ENCODE measurements at places on chromosomes 7 and 10. TPM values are rescaled to one million over a fixed set of nuclear protein-coding genes. Genes with fewer than 3 reads are reported as not detected.

DNA sequence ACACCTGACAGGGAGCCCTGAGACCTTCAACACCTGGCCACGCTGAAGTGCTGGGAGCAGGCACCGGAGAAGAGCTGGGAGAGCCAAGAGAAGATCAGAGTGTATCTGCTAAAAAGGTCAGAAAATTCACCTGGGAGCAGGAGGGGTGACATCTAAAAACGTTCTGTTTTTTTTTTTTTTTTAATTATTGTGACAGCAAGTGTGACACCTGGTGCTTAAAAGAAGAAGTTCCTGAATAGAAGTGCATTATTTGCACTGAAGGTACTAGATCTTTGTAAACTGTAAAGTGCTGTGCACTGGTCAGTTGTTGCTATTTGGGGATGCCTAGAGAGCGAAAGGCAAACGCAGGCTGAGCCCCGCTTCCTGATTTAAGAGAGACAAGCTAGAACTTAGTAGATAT is 422.0 kb downstream of the PLXNA4 start:
- no peak overlapping the region for H3K27ac ChIP-seq
- no peak for DNase-seq
- H3K4me3 ChIP-seq, result no peak overlapping the region
- peaks cover 2% of the 10 kb centered on the region for H3K36me3 ChIP-seq

DNA sequence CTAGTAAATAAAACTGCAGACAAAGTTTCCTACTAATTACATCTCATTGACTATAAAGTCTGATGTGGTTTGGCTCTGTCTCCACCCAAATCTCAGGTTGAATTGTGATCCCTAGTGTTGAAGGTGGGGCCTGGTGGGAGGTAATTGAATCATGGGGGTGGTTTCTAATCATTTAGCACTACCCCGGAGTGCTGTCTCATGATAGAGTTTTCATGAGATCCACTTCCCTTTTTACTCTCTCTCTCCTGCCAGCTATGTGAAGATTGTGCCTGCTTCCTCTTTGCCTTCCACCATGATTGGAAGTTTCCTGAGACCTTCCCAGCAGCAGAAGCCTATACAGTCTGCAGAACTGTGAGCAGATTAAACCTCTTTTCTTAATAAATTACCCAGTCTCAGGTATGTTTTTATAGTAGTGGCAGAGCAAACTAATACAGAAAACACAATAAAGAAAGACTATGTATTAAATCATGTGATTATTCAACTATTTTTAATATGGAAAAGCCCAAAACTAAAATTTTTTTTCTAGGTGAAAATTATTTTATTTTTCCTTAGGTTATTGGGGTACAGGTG is 232.1 kb downstream of the FZD1 start:
- H3K27ac ChIP-seq, result no peak overlapping the region
- H3K4me1 ChIP-seq, result no peaks in the 10 kb centered on the region
- no peak for DNase-seq
- no peak overlapping the region for H3K4me3 ChIP-seq
- no peaks in the 10 kb centered on the region for H3K27me3 ChIP-seq

- H3K36me3 ChIP-seq, result peaks cover 20% of the 10 kb centered on the region
- H3K27me3 ChIP-seq, result peaks cover 2% of the 10 kb centered on the region
- H3K4me1 ChIP-seq, result peaks cover 4% of the 10 kb centered on the region
Observed at GRCh38 chr7:77382532-77382931, 33.6 kb downstream of the GSAP start.

DNA sequence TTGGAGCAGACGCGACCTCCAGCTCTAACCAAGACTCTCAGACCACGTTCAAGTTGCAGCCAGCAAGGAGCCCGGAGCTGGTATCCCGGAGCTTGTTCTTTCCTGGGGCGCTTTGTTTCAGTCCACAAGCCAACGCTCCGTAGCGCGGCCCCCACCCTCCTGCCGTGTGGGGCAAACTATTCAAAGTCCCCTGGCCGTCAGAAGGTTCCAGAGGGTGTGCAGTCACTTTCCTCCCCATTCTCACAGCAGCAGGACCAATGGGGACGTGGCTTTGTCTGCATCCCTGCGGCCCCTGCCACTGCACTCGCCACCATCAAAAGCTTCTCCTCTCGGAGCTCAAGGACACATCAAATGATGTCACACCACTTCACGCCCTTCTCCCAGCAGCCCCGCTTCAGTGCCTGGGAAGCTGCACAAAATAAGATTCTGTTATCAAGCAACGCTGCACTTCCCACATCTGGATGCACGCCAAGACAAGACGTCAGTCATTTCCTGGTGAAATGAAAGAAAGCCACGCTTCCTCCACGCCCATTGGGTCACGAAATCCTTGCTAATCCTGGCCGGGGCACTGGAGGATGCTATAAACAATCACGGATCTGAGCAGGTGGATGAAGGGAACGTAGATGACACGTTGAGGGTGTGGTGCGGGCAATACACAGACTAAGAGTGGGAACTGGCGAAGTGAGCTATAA is 348.2 kb downstream of the PTPRN2 start:
- H3K27ac ChIP-seq, result no peak overlapping the region
- no peak overlapping the region for H3K4me3 ChIP-seq
- H3K27me3 ChIP-seq, result no peaks in the 10 kb centered on the region

GRCh38 chr10:17801507-17801906 is 7.6 kb upstream of the MRC1 start:
- H3K36me3 ChIP-seq, result no peaks in the 10 kb centered on the region
- no peak overlapping the region for H3K4me3 ChIP-seq
- no peak for DNase-seq
- H3K27me3 ChIP-seq, result no peaks in the 10 kb centered on the region

Gene OR2A42
- 0.04 TPM for total RNA-seq

Gene FAM25C
- not detected for total RNA-seq

Gene MPP7
- 20.2 TPM for total RNA-seq

Gene GIMAP1
- 19.6 TPM for total RNA-seq

Gene PWWP2B
- total RNA-seq, result 8.1 TPM

DNA sequence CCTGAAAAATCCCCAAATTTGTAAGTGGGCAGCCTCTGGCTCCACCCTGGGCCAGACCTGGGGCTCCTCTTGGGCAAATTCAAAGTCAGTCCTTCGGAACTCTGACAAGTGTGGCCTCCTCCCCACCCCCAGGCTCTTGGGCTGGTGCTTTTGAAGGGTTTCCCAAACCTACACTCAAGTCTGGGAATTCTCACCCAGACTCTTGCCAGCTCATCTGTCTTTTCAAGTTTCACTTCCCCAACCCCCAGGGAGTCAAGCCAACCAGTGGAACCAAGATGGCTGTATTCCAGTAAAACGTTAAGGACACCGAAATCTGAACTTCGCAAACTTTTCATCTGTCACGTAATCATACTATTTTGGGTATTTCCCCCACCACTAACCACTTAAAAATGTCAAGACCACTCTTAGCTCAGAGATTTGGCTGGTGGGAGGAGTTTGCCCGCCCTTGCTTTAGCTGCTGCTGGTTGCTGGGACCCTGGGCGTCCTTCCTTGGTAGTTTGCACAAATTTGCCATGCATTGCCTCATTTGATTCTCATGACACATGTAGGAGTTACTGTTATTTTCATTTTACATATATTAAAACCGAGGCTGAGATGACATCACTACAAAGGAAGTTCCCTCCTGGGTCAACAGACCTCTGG is 1.7 kb upstream of the MYO1G start:
- H3K36me3 ChIP-seq, result peaks cover 82% of the 10 kb centered on the region
- DNase-seq, result peak; percentile 47
- peak overlapping the region; percentile 95 for H3K27ac ChIP-seq
- H3K4me1 ChIP-seq, result peaks cover 77% of the 10 kb centered on the region

- H3K4me3 ChIP-seq, result no peak overlapping the region
- H3K4me1 ChIP-seq, result peaks cover 9% of the 10 kb centered on the region
- no peak for DNase-seq
- H3K27ac ChIP-seq, result no peak overlapping the region
Observed at GRCh38 chr7:157269341-157270059, 67.3 kb upstream of the DNAJB6 start.

DNA sequence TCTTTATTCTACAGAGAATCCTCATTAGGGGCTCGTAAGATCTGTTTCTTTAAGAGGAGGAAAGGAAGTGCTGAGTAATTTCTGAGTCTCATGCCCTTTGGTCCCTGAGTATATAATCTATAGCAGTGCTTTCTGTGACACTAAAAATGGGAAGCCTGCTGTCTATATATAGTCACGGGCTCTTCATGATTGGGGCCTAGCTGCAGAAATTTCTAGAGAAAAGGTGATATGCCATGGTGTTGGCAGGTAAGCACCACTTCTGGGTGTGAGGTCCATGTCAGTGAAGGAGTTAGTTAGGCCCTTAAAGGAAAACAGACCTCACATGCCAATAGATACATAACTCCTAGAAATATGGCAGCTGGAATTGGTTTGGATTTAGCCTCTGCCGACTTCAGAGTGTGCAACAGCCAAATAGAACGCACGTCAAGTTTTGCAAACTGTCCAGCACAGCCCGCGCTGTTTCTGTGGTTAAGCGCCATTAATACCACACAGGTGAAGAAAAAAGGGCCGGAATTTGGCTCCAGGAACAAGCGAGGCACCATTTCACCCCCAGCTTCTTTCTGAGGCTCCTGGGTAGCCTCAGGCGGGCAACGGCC is 123.2 kb downstream of the TACC2 start:
- H3K4me3 ChIP-seq, result no peak overlapping the region
- DNase-seq, result no peak

Gene GAD2
- not detected for total RNA-seq

GRCh38 chr10:124626759-124627380 is 117.3 kb downstream of the FAM53B start:
- H3K4me1 ChIP-seq, result peaks cover 52% of the 10 kb centered on the region
- peak overlapping the region; percentile 80 for H3K27ac ChIP-seq
- H3K27me3 ChIP-seq, result no peaks in the 10 kb centered on the region
- H3K4me3 ChIP-seq, result peak overlapping the region; percentile 15

GRCh38 chr10:110073896-110074295 is 66.1 kb downstream of the ADD3 start:
- DNase-seq, result no peak
- peak overlapping the region; percentile 13 for H3K4me3 ChIP-seq
- no peaks in the 10 kb centered on the region for H3K27me3 ChIP-seq
- peak overlapping the region; percentile 73 for H3K27ac ChIP-seq
- peaks cover 82% of the 10 kb centered on the region for H3K4me1 ChIP-seq

Gene ITGB8
- total RNA-seq, result not detected

- no peak overlapping the region for H3K27ac ChIP-seq
- H3K4me3 ChIP-seq, result no peak overlapping the region
- H3K36me3 ChIP-seq, result no peaks in the 10 kb centered on the region
- no peaks in the 10 kb centered on the region for H3K27me3 ChIP-seq
Observed at GRCh38 chr10:80278480-80278879, 11.0 kb downstream of the MAT1A start.

Gene KNDC1
- total RNA-seq, result 0.07 TPM

GRCh38 chr10:91250341-91250740 is 29.9 kb downstream of the PCGF5 start:
- H3K4me3 ChIP-seq, result no peak overlapping the region
- no peaks in the 10 kb centered on the region for H3K27me3 ChIP-seq
- H3K36me3 ChIP-seq, result peaks cover 44% of the 10 kb centered on the region
- no peak for DNase-seq
- no peak overlapping the region for H3K27ac ChIP-seq

DNA sequence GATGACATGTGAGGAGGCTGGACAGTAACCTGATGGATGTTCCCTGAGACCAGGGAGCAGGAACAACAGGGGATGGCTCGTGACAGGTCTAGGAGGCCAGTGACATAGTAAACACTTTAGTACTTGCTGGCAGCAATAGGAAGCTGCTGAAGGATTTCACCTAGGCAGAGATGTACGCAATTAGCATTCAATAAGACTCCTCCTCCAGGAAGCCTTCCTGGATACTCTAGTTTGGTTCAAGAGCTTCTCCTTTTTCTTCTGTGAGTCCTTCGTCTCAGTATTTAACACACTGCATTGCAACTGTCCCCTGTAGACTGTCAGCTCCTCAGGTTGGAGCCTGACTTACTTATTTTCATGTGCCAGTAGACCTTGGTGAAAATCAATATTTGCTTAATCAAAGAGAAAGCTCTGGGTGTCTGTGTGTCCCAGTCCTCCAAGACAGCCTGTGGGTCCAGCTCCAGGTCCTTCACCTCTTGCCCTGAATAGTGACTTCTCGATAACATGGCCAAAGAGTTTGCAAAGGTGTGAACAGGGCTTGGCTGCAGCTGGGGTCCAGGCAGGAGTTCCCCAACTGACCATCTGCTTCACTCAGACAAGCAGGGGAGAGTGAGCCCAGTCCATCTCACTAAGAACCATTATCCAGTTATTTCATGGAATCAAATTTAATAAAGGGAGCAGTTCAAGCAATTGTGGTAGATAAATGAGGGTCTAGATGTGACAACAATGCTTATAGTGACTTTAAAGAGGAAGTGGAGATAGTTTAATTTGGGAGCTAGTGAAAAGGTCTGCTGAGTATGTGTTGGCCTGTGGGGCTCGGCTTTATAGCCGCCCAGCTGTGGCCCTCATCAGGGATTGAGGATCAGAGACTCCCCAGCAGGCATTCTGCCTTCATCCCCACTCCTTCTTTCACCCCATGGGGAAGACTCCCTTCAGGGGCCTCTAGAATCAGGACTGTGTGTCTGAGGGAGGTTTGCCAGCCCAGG is 9.4 kb downstream of the TMEM273 start:
- peak overlapping the region; percentile 75 for H3K27ac ChIP-seq
- DNase-seq, result no peak
- no peaks in the 10 kb centered on the region for H3K27me3 ChIP-seq
- H3K36me3 ChIP-seq, result peaks cover 2% of the 10 kb centered on the region
- H3K4me3 ChIP-seq, result no peak overlapping the region
- H3K4me1 ChIP-seq, result peaks cover 56% of the 10 kb centered on the region

DNA sequence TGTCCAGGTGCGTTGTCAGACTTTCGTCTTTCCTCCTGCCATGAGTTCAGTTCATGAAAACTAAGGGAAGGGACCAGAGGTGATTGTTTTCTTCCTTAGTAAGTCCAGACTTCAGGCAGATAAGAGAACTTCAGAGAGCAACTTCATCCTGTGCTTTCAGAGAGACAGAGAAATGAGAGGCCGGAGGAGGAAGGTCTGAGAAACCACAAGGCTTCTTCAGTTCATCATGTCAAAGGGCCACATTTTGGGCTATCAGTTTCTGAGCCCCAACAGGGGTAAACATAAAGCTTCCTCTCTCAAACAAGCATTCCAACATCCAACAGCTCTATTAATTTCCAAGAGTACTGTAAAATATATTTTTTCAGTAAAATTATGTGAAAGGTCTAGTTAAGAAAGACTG is 668.4 kb upstream of the NRP1 start:
- H3K4me1 ChIP-seq, result no peaks in the 10 kb centered on the region
- no peak for DNase-seq
- H3K27ac ChIP-seq, result no peak overlapping the region

DNA sequence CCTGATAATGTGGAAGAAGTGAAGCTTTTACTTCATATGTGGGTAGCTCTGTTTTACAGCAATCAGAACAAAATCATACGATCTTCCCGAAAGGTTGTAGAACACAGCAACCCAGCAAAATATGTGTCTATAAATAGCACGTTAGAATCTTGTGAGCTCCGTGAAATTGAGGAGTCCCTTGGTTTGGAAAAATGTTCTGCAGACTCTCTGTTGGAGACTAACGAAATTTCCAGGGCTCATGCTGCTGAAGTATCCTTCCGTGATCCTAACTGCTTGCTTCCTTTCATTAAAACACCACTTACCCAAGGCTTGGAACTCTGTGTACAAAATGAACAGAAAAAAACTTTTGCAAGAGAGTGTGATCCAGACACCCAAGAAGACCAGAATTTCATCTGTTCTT is 57.5 kb downstream of the TASOR2 start:
- DNase-seq, result no peak
- peaks cover 62% of the 10 kb centered on the region for H3K36me3 ChIP-seq
- H3K4me1 ChIP-seq, result peaks cover 3% of the 10 kb centered on the region
- H3K27me3 ChIP-seq, result no peaks in the 10 kb centered on the region
- H3K27ac ChIP-seq, result no peak overlapping the region
- no peak overlapping the region for H3K4me3 ChIP-seq

Gene TFR2
- total RNA-seq, result 7.3 TPM
